ENCODE measurements at places on chromosomes 1 and 21.

GRCh38 chr1:191348328-191348727 is 809.9 kb upstream of the RGS18 start:
- DNase-seq = no peak

- no peak for DNase-seq
Observed at GRCh38 chr1:32701421-32701911, 1.1 kb downstream of the SYNC start.

GRCh38 chr21:41973427-41973831 is 19.6 kb upstream of the C2CD2 start:
- DNase-seq = no peak

GRCh38 chr1:25204797-25205480 is 27.4 kb downstream of the SYF2 start:
- DNase-seq = no peak

- DNase-seq = no peak
Observed at GRCh38 chr21:24076179-24076578, 1531.1 kb downstream of the MRPL39 start.

DNA sequence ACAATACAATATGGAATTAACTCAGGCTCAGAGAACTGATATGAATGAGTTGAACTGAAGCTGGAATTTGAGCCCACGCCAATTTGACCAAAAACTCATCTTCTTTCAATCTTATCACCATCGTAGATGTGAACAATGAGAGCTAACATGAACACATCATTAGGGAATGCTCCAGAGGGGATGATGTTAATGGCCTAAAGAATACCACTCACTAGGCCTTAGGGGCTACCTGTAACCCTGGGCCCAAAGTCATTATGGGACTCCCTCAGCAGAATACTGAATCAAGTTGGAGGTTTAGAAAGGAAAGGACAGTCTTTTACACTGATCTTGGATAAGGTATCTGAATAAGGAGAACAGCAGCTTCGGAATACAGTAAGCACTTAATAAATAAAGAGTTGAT is 73.6 kb downstream of the C1orf94 start:
- no peak for DNase-seq

- no peak for DNase-seq
Observed at GRCh38 chr21:15592271-15592860, 137.4 kb upstream of the USP25 start.

DNA sequence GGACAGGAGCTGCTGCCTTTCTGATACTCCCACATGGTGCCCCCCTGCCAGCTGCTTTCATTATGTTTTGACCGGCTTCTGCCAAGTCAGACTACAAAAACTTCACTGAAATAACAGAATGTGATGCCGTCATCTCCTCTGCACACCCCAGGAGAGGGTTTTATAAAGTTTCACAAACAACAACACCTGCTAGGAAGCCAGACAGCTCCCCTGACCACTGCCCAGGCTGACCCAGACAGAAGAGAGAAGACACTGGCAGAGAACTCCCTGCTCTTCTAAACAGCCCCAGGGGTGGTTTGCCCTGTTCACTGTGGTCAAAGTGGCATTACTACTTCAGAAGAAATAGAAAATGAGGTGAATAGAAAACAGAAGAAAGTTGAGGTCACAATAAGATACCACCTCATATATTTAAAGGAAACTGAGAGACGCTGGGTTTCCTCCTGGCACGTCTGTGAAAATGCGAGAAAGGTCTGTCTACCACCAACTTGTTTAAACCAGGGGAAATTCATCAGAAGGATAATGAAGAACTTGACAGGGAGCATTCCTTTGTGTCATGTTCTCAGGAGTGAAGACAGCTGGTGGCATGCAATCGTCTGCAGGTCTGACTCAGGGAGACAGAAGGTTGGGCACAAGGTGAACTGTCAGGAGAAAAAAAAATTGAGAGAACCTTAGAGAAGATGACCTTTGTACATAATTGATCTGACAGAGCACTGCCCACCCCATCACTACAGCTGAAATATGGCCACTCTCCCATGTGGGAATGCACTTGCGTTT is 119.0 kb upstream of the NFIA start:
- no peak for DNase-seq

- DNase-seq = no peak
Observed at GRCh38 chr1:61637470-61637869, 87.5 kb downstream of the TM2D1 start.

- DNase-seq = no peak
Observed at GRCh38 chr1:46643368-46643775, 24.8 kb downstream of the ATPAF1 start.

DNA sequence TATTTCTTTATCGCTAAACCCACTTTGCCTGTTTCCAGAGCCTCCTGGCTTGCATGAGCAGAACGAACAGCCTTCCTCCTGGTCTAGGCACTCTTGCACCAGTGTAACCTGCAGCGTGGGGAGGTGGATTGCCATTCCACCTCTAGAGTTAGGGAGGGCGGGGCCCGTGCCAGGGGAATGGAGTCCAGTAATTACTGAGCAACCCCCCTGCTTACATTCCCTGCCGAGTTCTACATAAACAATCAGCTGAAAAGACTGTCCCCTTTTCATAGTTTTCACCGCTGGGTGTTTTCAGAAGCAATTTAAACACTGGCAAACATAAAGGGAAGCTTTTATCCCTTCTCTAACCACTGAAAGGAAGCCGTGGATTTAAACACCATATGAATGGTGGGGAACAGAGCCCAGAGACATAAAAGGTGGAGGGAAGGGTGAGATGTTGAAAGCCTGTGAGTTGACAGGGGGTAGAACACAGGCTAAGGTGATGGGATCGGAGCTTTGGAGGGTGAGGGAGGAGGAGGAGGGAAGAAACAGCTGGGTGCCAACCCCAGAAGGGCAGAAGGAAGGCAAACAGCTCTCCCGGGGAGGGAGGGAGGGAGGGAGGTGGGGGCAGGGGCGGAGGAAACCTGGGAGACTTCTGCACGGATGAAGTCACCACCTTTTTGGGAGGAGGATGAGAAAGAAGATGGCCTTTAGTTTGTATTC is 68.0 kb upstream of the WDR26 start:
- DNase-seq = no peak

GRCh38 chr1:22709891-22710700 is 543 bp upstream of the EPHB2 start:
- peak; percentile 19 for DNase-seq

Measured in activated CD4-positive, alpha-beta T cell treated with anti-CD3 and anti-CD28 coated beads, Interleukin-2, amount 50 U/mL, for 4 hours (primary cell).